ENCODE measurements at places on chromosomes 3 and 15. TPM values are rescaled to one million over a fixed set of nuclear protein-coding genes. Genes with fewer than 3 reads are reported as not detected.
A peak's percentile ranks its signal among the peaks of the same experiment; 100 is the strongest.

DNA sequence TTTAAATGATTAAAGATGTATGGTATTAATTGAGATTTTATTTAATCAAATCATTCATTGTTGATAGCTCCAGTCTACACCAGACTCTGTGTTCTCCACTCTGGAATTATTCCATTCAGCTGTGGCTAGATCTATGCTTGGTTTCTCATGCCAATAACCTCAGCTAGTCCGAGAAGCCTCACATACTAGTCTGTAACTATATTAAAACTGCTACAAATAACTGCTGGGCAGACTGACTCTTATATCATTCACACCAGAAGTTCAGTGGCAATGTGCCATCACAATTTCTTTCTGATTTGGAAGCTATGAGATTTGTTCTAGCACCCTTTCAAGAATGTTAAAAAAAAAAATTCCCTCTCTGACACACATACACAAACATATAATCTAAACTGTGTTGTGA is 947.3 kb downstream of the ROBO1 start:
- no peak for DNase-seq

GRCh38 chr15:58269455-58270414 is 131.6 kb downstream of the AQP9 start:
- peak; percentile 59 for DNase-seq

Gene UCN2
- 26.5 TPM for polyA plus RNA-seq

- peak; percentile 63 for DNase-seq
Observed at GRCh38 chr3:156617781-156618180, 56.6 kb upstream of the TIPARP start.

Gene PODXL2
- polyA plus RNA-seq = 2.5 TPM

GRCh38 chr3:135020181-135020580 is 225.1 kb downstream of the EPHB1 start:
- DNase-seq = no peak

DNA sequence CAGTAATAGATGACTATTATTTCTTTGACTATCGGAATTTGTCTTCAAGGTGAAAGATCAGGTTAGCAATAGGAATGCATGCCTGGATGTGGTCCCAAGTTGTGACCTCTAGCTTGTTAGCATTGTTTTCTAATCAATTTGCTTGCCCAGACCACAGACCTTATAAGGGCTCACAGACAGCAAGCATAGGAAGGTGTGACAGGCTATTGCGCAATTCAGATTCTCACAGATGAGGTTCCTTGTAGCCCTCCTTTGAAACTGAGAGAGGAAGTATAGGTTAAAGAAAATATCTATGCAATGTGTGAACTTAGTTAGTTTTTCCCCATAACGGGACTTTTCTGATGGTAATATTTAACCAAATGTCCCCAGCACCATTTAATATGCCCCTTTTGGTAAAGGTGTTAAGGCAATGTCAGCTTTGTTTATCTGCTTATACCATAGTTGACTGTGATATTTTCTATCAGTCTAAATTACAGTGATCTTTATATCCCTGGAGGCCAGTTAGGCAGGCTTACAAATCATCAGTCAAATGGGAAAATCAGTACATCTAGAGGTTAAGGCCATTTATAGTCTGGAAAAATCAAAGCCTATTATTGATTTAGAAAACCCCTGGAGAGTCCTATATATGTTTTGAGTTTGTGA is 168.1 kb upstream of the MBNL1 start:
- DNase-seq = no peak

Gene SH2D7
- polyA plus RNA-seq = not detected

Gene GCSAM
- polyA plus RNA-seq = 0.85 TPM

- no peak for DNase-seq
Observed at GRCh38 chr3:18526667-18527066, 101.5 kb upstream of the SATB1 start.

Measured in foreskin keratinocyte (primary cell).